ENCODE measurements at places on chromosomes 5 and 9.

DNA sequence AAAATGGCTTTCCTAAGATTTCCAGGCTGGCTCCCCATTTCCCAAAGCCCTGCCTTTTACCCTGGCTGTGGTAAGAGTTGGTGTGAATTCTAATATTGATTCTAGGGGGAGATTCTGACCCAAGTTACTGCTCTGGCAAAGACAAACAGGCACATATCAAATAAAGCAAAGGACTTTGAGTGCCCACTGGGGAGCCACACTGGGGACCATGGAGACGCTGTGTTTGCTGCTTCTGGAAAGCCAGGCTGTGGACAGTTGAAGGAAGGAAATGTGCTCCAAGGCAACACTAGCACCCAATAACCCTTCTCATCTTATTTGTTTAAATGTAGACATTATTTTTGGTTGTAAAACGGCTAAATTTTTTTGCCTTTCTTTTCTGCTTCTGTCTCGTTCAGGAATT lies 78.7 kb downstream of the SNCAIP start:
- no peak for DNase-seq

- DNase-seq = no peak
These were observed 136.3 kb upstream of the ANKRD55 start for GRCh38 chr5:56369361-56369811.

GRCh38 chr5:75460532-75460931 lies 50.9 kb downstream of the CERT1 start:
- no peak for DNase-seq

DNA sequence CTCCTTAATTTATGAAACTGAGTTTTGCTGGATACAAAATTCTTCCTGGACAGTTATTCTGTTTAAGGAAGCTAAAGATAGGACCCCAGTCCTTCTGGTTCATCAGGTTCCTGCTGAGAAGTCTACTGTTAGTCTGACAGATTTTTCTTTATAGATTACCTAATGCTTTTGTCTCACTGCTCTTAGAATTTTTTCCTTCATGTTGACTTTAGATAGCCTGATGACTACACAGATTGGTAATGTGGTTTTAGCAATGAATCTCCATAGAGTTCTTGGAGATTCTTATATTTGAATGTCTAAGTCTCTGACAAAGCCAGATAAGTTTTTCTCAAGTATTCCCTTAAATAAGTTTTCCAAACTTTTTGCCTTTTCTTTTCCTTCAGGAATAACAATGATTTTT lies 419.7 kb downstream of the CDH10 start:
- no peak for DNase-seq

- no peak for DNase-seq
These were observed 122.7 kb downstream of the FSTL4 start for GRCh38 chr5:133489632-133490031.

DNA sequence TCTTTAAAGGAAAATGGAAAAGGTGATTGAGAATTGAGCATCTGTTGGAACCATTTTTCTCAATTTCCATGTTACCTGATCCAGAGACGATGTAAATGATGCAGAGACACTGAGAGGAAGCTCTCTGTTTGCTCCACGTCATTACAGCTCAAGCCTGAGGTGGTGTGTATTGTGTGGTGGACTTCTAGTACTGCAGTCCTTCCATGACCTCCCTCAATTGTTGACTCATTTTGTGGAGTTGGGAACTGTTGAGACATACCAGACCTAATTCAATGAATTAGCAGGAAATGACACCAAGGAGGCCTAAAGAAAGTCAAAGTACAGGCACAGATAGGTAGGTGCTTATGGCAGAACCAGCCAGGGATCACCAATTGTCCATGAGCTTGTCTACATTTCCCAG lies 15.6 kb upstream of the LVRN start:
- no peak for DNase-seq

DNA sequence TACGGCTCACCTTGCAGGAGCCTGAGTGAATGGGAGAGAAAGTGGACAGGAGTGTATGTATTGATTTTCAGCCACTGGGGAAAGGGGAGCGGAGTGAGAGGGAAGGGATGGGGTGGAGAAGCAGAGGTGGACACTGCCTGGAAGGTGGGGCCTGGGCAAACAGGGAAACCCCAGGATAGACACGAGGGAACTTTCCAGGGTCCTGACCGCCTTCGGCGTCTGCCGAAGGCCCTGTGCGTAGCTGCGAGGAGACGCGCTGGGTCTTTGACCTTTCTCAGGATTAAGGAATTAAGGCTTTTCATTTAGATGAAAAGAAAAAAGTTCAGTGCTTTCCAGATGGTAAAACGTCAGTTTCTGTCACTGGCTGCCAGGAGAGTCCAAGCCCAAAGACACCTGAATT lies 134.6 kb upstream of the RAPGEF1 start:
- no peak for DNase-seq

DNA sequence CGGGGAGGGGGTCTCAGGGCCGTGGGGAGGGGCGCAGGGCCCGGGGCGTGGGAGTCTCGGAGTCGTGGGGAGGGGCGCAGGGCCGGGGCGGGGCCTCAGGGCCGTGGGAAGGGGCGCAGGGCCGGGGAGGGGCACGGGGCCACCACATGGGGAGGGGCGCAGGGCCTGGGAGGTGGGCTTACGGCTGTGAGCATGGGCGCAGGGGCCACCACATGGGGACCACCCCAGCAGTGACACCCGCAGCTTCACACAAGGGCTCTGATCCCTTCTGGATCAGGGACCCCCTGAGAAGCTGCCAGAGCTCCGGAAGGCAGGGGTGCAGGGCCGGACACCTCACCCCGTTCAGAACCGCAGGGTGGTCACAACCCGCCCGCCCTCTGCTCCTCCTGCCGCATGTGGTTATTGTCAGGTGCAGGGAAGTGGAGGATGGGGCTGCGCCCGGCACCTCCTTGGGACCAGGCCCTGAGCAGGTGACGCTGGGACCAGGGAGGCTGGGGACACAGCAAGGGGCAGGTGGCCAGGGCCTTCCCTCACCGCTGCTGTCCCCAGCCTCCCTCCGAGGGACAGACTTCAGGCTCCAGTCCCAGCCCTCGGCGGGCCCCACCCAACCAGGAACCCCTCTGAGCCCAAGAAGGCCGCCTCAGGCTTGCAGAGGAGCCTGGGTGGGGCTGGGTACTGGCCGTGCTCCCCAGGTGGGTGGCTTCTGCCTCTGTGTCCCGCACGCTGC lies 53.7 kb downstream of the EXD3 start:
- no peak for DNase-seq

- DNase-seq = no peak
These were observed 131.3 kb downstream of the MACIR start for GRCh38 chr5:103389846-103390245.

DNA sequence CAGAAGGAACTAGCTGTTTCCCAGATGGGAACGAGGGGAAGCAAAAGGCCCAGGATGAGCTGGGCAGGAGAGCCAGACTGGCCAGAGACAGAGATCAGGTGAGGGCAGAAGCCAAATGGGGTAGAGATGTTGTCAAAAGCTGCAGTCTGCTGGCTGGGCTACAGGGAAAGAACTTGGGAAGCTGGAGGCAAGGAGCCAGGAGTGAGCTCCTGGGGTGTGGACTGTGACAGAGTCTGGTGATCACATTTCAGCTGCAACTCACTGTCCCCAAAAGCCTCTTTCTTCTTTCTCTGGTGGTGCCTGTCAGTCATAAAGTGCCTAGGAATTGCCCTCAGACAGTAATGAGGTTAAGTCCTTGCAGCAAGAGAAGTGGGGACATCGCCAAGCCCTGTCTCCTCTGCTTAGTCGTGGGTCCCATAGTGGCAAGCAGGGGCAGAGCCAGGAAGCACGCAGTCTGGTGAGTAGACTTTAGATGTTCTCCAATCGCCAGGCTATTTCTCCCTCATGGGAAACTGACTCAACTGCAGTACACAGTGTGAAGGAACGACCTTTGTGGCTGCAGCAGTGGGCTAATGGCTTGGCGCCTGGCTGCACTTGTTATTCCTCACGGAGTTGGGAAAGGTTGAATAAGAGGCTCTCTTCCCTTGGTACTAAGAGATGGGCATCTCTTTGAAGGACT lies 2.5 kb upstream of the FSD1L start:
- no peak for DNase-seq

DNA sequence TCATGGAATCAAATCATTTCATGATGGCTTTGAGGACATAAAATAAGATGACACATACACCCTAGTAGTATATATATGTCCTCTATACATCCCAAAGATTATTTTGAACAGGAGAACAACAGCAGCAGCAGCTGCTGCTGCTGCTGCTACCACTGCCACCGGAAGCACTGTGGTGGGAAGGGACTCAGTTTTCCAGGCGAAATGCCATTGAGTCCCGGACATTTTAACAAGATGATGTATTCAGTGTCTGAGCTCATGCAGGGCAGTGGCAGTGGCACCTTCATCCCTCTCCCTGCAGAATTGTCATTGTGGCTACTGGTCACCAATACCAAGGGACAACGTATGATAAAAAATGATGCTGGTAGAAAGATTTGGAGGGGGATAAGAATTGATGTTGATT lies 151.3 kb downstream of the CHSY3 start:
- no peak for DNase-seq

DNA sequence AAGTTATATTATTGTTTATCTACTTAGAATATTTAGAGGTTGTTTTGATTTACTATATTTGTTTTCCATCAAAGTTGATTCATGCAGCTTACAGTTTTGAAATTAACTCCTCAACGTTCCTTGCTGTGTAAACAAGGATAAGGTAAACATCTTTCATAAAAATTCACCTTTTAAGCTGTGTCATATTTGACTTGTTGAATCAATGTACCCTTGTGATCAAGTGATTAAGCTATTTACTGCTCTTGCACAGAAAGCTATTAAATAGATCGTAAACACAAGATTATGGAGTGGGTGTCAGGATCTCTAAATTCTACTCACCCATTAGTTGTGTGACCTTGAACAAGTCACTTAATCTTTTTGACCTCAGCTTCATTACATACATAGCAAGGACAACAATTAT lies 2054.0 kb upstream of the NUDT12 start:
- no peak for DNase-seq

DNA sequence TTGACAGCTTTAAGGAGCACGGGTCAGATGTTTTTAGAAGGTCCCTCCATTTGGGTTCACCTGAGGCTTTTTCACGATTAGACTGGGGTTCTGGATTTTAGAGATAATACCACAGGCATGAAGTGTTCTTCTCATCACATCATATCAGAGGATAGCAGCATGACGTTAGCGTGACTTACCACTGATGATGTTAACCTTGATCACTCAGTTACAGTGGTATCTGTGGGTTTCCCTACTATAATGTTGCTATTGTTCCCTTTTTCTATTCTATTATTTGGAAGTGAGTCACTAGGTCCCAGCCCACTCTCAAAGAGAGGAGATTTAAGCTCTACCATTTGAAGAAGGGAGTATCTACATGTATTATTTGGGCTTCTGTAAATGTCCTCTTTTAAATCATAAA lies 300.0 kb downstream of the MAST4 start:
- no peak for DNase-seq

DNA sequence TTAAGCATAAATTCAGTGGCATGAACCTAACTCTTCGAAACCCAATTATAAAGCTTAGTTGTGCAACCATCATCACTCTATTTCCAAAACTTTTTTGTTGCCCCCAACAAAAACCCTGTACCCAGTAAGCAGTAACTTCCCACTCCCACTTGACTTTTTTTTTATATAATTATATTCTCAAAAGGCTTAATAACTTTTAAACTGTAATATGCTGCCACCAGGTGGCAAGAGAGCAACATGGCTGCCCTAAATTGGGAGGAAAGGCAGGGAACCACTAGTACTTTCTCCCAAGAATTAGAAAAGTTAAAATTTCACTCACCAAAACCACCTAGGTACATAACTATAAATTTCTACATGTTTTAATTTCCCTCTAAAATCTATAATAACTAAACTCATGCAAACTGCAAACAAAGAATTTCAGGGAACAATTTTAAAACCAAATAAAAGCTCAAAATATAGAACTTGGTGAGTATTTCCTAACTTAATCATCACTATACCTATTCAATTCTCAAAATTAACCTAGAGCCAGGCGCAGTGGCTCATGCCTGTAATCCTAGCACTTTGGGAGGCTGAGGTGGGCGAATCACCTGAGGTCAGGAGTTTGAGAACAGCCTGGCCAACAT lies 50.2 kb upstream of the RNF38 start:
- no peak for DNase-seq

- no peak for DNase-seq
These were observed 19.6 kb upstream of the FLT4 start for GRCh38 chr5:180668835-180669596.

DNA sequence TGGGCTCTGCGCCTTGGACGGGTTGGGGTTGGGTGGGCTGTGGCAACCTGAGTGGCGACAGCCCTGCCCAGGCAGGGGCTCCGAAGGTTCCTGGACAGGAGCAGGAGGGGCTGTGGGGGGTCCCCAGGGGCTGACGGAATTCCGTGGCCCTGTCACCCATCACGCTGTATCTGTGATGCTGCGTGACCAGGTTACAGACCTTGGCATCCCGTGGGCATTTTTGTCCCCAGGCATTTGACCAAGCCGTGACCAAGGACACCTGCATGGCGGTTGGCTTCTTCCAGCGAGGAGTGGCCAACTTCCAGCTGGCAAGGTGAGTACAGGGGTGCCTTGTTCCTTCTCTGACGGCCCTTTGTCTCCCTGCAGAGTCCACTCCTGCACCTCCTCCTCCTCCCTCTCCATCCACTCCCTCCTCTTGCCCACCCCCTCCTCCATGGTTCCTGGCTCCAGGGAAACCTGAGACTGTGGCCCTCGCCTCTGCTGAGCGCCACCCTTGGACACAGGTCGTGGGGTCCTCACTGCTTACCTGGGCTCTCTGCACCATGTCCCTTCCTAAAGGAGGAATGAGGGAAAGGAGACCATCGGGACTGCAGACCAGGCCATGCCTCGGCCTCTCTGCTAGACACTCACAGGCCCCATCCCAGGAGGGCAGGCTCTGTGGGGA lies 3.0 kb downstream of the NOXA1 start:
- DNase-seq = no peak

DNA sequence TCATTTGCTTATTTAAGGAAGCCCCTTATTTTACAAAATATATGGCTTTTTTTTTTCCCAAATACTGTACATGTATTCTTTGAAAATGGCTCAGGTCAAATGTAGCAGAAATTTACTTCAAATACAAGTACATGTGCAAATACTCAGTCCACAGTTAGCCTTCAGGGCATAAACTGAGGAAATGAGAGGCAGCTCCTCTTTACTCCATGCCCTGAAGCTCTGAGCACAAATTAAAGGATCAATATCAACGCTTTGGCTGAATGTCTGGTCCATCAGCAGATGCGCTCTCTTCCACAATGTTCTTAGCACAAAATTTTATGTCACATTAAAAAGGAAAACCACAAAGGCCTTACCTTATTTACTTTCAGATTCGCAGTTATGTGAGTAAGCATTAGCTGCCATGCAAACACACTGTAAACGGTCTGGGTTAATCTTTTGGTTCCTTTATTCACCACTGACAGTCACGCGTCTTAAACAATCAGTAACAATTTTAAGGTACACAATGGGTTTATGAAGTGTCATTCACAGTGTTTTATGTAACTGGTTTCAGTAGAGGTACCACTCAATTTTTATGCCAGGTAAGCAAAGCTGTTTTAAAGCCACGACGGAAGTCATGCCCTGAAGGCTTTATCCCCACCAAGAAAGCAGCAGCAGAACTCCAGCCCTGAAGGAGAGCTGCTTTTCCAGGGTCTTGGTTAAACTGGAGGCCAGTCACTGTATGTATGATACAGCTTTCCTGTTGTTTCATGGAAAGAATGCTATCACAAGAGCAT lies 103.4 kb downstream of the OTULIN start:
- no peak for DNase-seq

GRCh38 chr5:98999631-99000030 lies 70.8 kb upstream of the CHD1 start:
- DNase-seq = no peak

Data from stimulated activated CD8-positive, alpha-beta memory T cell treated with anti-CD3 and anti-CD28 coated beads, Interleukin-4, amount 100 ng/mL, for 1 hour (primary cell).